Fibroblast of skin of left quadriceps (primary cell): ENCODE measurements at places on chromosomes 16 and 17.

DNA sequence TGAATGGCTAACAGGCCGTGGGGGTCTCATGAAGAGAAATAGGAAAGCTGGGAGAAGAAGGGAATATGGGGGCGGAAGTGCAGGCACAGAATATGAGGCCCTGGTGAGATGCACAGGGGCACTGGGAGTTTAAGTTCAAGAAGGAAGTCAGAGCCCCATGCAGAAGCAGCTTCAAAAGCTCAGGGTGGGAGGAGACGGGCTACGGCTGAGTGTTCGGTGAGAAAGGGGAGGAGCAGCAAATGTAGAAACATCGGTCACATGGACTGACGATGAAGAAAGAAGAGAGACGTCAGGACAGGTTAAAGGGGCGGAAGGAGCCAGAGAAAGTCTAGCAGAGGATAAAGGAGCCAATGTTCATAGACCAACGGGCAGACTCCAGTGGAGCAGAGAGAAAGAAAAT lies 204.5 kb upstream of the ZFHX3 start:
- DNase-seq, result no peak

- DNase-seq, result no peak
Observed at GRCh38 chr17:42577140-42577531, 393 bp downstream of the PSMC3IP start.

- no peak for DNase-seq
Observed at GRCh38 chr17:46922487-46922803, 515 bp upstream of the GOSR2 start.

DNA sequence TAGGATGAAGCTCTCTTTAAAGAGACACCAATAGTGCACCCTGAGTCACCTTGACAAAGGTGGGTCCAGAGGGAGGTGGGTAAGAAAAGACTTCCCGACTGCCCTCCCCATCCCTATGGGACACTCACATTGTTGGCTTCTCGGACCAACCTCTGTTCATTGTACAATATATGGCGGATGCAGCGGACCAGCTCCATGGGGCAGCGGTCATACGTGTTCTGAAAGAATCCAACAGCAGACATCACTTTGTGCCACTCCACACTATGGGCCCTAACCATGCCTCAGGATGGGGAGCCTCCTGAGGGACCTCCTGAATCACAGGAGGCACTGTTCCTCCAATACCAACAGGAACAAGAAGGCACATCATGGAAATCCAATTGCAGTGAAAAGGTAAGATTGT lies 30.4 kb upstream of the GHDC start:
- DNase-seq, result no peak

GRCh38 chr17:36942631-36943125 lies 5.4 kb downstream of the LHX1 start:
- no peak for DNase-seq

DNA sequence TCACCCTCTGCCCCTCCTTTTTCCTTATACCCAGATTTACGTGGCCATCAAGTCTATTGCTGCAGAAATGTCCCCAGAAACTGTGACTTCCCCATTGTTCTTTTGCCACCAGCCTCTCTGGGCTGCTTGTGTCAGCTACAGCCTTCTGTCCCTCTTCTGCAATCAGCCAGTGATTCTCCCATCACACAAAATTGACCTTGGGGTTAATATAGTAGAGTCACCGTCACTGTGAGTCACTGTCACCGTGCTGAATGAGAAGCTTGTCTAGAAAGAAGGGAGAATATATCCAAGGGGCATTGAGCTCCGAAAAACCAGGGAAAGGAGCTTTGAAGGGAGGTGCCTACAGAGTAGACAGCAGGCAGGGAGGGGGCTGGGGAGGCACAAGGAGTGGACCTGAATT lies 290.5 kb downstream of the HAPSTR1 start:
- no peak for DNase-seq

DNA sequence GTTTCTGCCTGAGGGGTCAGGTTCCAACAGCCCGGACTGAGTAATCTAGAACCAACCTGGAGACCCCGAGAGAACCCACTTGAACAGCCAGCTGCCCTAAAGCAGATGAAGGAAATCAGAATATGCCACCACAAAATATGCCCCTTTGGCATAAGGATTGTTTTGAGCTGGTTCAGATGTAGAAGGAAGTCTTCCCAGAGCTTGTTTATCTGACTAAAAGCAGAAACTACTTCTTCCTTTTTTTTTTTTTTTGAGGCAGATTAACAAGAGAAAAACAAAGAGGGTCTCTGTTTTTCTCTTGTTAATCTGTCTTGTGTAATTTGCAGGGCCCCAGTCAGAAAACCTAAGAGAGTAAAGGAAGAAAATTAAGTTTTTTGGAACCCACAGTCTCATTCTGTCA lies 53.0 kb downstream of the PECAM1 start:
- DNase-seq, result no peak

- no peak for DNase-seq
Observed at GRCh38 chr16:75387951-75388350, 45.4 kb downstream of the CFDP1 start.

DNA sequence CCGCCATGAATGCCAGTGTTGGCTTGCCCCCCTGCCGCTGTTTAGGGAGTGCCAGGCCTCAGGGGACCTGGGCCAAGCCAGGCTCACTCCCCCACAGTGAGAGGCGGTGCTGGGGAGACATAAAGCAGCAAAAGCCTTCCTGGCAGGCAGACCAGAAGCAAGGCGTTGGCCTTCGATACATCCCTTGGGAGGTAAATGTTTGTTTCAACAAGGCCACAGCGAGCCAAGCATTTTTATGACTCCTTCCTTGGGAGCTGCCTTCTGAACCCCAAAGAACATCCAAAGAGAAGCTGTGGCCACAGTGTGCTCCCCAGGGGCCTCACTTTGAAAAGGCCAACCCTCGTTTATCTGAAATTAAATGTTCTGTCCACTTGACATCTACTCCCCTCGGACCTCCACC lies 119.7 kb upstream of the CIBAR2 start:
- DNase-seq, result no peak

GRCh38 chr17:34305606-34306005 lies 13.6 kb upstream of the CCL8 start:
- DNase-seq, result no peak

GRCh38 chr17:70869402-70870085 lies 700.2 kb downstream of the KCNJ2 start:
- no peak for DNase-seq

DNA sequence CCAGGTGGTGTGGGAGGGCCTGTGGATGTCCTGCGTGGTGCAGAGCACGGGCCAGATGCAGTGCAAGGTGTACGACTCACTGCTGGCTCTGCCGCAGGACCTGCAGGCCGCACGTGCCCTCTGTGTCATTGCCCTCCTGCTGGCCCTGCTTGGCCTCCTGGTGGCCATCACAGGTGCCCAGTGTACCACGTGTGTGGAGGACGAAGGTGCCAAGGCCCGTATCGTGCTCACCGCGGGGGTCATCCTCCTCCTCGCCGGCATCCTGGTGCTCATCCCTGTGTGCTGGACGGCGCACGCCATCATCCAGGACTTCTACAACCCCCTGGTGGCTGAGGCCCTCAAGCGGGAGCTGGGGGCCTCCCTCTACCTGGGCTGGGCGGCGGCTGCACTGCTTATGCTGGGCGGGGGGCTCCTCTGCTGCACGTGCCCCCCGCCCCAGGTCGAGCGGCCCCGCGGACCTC lies 798 bp downstream of the CLDN9 start:
- no peak for DNase-seq

DNA sequence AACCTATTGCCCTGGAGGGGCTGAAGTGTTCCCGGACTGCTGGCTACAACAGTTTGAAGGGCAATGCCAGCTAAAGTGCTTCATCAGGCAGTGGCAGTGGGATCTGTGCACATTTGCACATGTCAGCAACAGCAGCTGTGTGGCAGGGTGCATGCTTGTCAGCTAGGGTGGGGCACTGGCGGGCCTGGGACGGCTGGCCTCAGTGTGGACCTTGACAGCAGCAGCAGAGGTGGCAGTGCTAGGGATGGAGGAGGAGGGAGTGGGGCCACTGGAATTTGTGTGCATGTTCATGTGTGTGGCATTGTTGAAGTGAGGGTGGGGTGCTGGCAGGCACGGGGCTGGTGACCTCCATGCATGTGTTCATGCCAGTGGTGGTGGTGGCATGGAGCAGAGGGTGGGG lies 203.3 kb upstream of the HS3ST4 start:
- no peak for DNase-seq

- peak; percentile 7 for DNase-seq
Observed at GRCh38 chr17:3012926-3013581, 50.4 kb downstream of the OR1D5 start.
